ENCODE measurements at places on chromosomes 2 and 18. TPM values are rescaled to one million over a fixed set of nuclear protein-coding genes. Genes with fewer than 3 reads are reported as not detected.

Gene ABCB11
- total RNA-seq = not detected

- no peak for DNase-seq
Measured at GRCh38 chr2:223580951-223581350, 21.2 kb downstream of the SCG2 start.

DNA sequence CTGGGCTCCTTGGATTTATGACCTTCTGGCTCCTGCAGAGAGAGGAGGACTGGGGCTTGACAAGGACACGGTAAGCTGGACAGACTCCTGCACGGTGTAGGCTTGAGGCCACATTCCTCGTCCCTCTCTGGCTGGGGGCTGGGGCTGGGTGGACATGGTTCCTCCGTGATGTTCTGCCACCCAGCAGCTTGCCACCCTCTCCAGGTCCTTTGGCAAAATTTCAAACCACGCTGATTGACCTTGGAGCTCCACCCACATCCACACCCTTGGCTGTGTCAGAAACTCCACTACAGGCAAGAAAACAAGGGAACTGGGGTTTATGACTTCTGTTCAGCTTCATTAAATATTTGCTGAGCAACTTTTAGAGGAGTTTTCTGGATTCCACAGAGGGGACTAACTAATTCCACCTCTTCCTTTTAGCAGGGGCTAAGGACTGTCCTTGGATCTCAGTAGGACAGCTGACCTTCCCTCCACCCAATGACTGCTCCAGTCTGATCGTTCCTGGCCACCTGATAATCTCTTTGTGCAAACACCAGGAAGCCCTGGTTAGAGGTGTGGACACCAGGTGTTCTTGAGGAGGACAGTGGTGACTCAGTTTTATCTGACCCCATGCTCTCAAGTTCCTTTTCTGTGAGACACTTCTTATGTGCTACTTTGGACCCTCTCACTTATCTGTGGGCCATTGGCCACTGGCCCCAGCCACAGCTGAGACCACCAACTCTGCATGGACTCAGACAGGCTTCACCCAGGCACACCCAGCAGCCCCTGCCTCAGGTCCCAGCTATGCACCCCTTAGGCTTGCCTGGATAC is 29.3 kb downstream of the GPR55 start:
- DNase-seq = peak; percentile 40

DNA sequence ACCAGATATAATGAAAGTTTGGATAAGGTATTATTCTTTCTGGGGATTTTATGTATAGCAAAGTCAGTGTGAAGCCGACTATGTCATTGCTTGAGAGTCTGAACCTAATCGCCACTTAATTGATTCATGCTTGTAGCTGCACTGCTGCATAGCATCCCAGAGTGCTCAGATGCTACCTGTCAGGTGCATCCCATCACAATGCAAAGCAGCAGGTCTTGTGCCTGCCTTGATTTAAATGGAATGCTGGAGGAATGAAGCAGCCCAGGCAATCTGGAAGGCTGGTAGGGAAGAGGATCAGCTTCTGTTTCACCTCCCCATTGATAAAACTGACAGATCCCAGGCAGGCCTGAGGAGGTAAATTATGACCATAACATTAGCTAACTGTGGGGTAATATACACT is 40.4 kb upstream of the ATIC start:
- DNase-seq = no peak

GRCh38 chr2:12624905-12625598 is 91.7 kb upstream of the TRIB2 start:
- DNase-seq = no peak

- no peak for DNase-seq
Measured at GRCh38 chr2:173843526-173843925, 121.6 kb downstream of the SP3 start.

GRCh38 chr2:85131116-85131515 is 2.1 kb upstream of the TCF7L1 start:
- no peak for DNase-seq

DNA sequence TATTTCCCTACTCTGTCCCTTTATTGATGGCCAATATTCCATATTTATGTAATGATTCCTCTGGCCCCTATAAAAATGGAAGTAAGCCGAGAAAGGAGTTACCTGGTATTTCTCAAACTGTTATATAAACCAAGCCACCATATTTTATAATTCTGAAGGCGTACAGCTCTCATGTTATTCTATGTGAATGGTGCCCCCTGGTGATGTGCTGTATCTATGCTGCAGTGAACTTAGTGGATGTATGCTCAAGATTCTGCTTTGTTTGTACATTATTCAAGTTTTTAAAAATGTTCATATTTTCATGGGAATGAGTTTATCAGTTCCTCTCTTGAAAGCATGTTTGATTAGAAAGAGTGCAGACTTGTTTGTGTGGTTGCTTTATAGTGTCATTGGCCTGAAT is 194.5 kb upstream of the LRRTM1 start:
- DNase-seq = no peak

GRCh38 chr2:30218814-30219213 is 12.5 kb upstream of the LBH start:
- DNase-seq = no peak

Data from aorta (tissue), 5 donors.